ENCODE measurements at places on chromosomes 7 and 10.

DNA sequence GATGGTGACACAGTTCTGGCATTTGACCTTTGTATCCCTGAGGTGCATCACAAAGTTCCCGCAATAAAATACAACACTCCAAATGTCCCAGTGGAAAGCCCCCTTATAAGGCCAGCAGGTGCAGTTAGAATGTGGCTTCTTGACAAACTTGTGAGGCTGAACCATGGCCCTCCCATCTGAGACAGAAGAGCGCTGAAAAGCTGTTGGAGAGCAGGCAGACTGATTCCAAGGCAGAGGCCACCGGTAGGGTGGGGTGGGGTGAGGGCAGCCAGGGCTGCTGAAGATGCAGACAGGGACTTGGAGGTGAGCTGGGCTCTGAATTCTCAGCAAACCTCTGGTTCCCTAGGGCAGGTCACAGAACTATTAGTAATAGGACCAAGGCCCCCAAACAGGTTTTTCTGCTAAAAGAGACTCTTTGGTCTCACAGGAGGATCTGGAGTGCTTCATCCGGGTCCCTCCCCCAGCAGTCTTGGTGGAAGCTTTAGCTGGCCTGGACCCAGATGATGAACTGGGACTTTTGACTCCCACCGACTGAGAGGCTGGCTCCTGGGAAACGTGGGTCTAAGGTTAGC lies 15.6 kb upstream of the CHST3 start:
- no peak for DNase-seq

GRCh38 chr7:148662646-148663045 lies 36.1 kb upstream of the CUL1 start:
- DNase-seq = no peak

DNA sequence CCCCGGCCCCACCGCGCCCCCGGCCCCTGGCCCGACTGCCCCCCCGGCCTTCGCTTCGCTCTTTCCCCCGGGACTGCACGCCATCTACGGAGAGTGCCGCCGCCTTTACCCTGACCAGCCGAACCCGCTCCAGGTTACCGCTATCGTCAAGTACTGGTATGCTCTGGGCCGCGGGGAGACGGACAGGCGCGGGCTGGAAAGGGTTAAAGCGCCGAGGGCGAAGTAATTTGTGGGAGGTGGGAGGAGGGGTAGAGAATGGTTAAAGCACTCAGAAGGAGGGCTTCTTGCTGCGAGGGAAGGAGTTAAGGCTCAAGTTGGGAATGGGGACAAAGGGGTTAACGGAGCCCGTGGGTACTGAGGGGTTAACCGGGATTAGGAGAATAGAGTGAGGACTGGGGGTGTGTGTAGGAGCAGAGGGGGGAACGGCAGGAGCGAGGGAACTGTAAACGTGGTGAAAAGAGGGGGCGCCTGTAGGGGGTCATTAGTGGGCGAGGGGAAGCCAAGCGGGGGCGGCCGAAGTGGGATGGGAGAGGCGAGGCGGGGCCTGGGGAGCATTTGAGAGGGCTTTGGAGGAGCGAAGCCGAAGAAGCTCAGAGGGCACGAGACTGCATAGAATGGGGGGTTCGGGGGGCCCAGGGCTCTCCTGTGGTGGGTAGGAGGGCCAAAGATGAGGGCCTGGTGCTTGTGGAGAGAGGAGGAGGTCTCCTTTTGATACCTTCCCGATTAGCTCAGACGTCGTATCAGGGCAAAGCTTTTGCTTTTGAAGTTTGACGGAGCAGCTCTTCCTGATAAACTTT lies 605 bp downstream of the SUFU start:
- no peak for DNase-seq

DNA sequence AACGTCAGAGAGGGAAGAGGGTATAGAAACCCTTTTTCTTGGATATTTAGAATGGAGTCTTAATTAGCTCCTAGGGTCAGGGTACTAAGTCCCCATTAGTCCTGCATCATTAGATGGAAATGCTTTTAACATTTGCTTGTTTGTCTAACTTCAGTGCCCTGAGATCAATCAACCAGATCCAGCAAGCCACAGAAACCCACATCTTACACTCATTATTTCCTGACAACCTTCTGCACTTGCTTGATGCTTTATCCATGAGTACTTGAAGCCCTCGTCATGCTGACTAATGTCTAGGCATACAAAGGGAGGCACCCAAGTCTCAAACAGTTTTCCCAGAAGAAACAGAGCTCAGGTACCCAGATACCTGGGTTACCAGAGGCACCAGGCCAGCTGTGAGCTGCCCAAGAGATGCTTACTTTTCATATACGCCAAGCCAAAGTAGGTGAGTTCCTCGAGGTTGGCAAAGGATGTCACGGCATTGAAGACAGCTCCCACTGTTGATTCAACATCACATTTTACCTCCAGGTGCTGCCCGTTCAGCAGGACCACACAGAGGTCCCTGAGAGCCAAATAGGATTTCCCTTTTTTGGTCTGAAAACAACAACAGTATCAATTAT lies 42.7 kb downstream of the FRMPD2 start:
- DNase-seq = no peak

DNA sequence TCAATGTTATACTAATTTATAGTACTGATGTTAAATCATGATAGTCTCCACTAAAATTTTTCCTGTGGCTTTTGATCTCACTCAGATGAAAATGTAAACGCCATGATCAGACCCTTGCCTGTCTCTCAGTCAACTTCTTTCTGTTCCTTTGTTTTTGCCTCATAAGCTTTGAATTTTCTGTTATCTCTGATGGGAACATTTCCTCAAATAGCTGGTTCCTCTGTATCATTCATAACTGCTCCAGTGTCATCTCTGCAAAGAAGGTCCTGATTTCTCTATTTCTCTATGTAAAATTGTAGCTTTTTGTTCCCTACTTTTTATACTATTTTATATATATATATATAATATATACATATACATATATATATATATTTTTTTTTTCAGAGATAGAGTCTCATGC lies 67.5 kb downstream of the GPR141 start:
- no peak for DNase-seq

GRCh38 chr10:73819513-73820093 lies 8.2 kb upstream of the NDST2 start:
- no peak for DNase-seq

- no peak for DNase-seq
Measured at GRCh38 chr10:1297566-1298301, 241.5 kb downstream of the WDR37 start.

- DNase-seq = no peak
Measured at GRCh38 chr7:33591490-33591889, 313.8 kb upstream of the BMPER start.

- no peak for DNase-seq
Measured at GRCh38 chr10:129760003-129760315, 204.1 kb downstream of the EBF3 start.

DNA sequence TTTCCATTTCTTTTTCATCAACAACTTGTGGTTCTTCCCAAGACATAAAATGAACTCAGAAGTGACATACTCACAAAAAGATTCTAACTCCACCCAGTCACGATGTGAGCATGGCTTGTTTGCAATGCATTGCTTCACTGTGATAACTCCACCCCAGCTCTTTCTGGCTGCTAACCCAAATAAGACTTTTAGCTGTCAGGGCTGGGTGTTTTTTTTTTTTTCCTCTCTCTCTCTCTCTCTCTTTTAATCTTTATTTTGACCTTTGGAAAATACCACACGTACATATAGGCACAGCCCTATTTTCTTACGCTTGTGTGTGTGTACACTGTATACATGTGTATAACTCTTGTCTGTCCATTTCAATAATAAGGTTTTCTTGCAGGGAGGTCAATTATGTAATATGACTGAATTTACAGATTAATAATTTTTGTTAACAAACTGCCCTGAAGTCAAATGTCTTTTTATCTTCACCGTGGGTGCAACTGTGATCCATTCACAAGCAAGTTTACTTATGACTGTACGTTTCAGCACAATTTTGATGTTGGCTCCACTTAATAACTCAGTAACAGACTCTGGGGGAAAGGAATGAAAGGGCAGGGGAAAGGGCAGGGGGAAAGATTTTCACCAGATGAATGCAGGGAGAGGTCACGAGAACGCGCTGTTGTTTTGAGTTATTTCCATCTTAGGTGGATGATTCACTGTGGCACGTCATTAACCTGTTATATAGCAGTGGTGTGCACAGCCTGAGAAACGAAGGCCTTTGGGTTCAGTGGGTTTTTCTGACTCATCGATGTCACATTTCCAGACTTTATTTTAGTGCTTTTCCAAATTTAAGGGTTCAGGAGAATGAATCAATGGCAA lies 49.1 kb downstream of the APBB1IP start:
- DNase-seq = no peak

- no peak for DNase-seq
Measured at GRCh38 chr7:79332091-79332490, 121.4 kb downstream of the MAGI2 start.

DNA sequence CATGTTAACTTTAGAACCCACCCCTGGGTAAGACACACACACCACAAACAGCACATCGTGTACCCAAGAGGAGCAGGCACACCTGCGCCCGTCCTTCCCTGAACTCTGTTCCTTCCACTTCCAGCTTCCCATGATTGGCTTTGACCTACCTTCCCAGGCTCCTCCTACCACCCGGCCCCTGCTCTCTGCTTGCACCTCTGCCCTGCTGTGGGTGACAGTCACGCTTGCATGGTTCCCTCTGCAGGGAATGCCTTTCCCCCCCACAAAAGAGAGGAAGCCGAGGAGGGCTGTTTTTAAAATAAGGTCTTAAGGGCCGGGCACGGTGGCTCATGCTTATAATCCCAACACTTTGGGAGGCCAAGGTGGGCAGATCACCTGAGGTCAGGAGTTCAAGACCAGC lies 16.4 kb downstream of the SFXN4 start:
- DNase-seq = no peak

DNA sequence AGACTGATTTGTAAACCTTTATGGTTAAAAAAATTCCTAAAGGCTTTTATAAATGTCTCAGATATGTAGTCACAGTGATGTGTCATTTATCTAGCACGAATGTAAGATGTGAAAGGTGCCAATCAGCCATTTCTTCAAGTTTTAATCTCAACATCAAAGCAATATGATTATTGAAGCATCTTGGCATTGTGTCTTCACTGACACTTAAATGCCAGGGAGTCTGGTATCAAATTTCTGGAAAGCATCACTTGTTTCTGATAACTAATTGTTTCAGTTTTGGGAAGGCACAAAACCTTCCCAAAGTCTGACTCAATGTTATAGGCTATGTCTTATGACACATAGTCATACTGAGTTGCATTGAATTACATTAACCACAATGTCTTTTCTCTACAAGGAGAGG lies 492.0 kb upstream of the CNTNAP2 start:
- no peak for DNase-seq

DNA sequence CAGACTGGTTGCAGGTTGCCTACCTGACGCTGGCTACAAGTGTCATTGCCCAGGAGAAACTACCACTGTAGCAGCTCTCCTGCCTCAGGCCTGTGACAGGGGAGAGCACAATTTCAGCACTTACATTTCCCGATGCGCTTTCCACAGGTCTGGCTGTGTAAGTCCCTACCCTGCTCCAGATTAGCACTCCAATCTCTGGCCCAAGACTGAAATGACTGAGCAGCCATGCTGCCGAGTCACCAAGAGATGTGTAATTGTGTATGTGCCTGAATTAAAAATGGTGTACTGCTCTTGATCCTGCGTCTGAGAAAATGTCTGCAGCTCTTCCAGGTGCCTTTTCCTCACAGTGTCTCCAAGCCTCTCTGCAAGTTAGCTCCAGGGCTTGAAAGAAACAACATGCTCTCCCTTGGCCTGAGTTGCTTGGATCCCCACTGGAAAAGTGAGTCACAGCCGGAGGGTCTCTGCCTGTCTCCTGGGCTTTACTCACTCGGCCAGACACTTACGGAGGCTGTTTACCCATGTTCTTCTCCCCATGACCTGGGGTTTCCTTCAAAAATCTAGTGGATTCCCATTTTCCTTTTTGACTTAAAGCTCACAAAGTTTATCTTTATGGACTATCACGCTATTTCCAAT lies 1001.7 kb upstream of the KCND2 start:
- no peak for DNase-seq

DNA sequence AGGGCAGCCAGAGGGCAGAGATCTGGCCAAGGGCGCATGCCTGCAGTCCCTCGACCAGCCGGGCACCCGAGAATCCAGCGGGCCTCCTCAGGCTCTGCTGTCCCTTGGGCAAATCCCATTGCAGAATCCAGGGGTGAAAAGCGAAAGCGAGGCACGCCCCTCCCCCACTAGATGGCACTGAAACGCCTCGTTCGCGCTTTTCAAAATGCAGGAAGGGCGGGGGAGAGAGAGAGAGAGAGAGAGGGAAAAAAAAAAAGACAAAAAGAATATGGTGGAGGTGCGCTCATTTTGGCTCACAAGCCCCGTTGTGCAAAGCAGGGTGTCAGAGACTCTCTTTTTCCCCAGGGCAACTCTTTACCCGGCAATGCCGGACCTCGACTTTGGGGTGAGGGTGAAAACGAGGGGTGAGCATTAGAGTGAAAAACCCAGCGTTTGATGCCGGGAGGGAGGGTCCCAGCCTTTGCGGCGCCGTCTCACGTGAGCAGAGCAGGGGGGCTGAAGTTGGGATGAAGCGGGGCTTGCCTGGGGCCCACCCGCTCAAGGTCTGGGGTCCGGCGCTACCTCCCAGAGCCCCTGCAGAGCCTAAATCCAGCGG lies 2.5 kb upstream of the TMEM178B start:
- peak; percentile 87 for DNase-seq

- no peak for DNase-seq
Measured at GRCh38 chr7:48041653-48041970, 6.3 kb downstream of the C7orf57 start.

DNA sequence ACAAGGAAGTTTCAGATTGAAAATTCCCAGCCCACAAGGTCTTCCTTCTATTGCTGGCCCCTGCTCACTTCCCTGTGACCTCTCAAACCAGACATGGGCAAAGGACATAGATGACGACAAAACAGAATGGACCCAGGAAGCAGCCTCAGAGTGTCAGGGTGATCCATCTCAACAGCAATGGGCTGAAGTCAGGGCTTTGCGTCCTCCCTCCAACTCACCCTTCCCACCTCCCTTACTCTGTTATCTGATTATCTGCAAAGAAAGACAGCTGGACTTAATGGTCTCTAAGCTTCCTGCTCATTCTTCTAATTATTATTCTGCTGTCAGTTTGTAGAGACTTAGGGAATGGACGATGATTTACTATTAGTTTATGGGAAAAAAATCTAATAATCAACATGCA lies 115.9 kb downstream of the PIP4K2A start:
- no peak for DNase-seq

DNA sequence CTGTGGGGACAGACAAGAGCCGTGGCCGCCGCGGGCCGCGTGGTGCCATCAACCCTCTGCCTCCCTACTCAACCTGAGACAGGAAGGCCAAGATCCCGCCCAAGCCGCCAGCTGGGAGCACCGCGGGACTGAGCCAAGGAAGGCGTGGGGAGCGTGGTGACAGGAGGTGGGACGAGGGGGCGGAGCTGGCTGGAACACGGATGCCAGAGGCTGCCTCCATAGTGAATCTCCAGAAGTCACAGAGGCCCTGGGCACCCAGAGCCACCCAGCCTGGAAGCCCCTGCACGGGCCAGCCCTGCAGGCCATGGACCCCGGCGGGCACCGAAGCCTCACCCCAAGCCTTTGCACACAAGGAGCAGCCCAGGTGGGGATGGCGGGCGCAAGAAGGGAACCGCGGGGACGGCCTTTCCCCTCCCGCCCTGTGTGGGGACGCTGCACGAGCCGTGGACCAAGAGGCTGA lies 18.1 kb upstream of the DPYSL4 start:
- no peak for DNase-seq

- no peak for DNase-seq
Measured at GRCh38 chr10:14391342-14391741, 60.6 kb upstream of the FRMD4A start.
